Mammary microvascular endothelial cell (primary cell): ENCODE measurements at places on chromosomes 2 and 18. TPM values are rescaled to one million over a fixed set of nuclear protein-coding genes. Genes with fewer than 3 reads are reported as not detected.

The DSG2 gene
- total RNA-seq, result 1.3 and 3.1 TPM in 2 replicates

The ERMN gene
- not detected in 2 replicates for total RNA-seq

The GCKR gene
- 0.34 and 3.7 TPM in 2 replicates for total RNA-seq

The PRLH gene
- total RNA-seq, result not detected in 2 replicates

The FSIP2 gene
- 0.20 TPM in 1 of 2 replicates, not detected in the other for total RNA-seq

The SLC4A3 gene
- total RNA-seq, result not detected in 2 replicates

The ARHGEF4 gene
- total RNA-seq, result under 0.01 TPM in 1 of 2 replicates, not detected in the other

The GAREM1 gene
- total RNA-seq, result 0.39 and 0.53 TPM in 2 replicates

The GPR75 gene
- 0.27 and 0.94 TPM in 2 replicates for total RNA-seq

The TMEM163 gene
- 0.44 and 0.53 TPM in 2 replicates for total RNA-seq

The CRYGD gene
- not detected in 2 replicates for total RNA-seq

The HAAO gene
- total RNA-seq, result not detected in 2 replicates

The MBOAT2 gene
- total RNA-seq, result 7.3 and 13.5 TPM in 2 replicates

The TACR1 gene
- total RNA-seq, result not detected in 2 replicates

The TEKT4 gene
- not detected in 2 replicates for total RNA-seq

The GMPPA gene
- 35.7 and 45.9 TPM in 2 replicates for total RNA-seq

The OTOF gene
- 1.3 TPM in 2 replicates for total RNA-seq

The ARPC2 gene
- 599 and 620 TPM in 2 replicates for total RNA-seq

The CABYR gene
- total RNA-seq, result 5.1 and 6.4 TPM in 2 replicates

The TUBA3E gene
- not detected in 2 replicates for total RNA-seq

The HNMT gene
- total RNA-seq, result 1.4 and 5.5 TPM in 2 replicates
